Brain (organoid and tissue), 16 donors: ENCODE measurements at places on chromosomes 7 and 10.

GRCh38 chr10:4671451-4672145 lies 154.4 kb upstream of the AKR1E2 start:
- no peak for DNase-seq

DNA sequence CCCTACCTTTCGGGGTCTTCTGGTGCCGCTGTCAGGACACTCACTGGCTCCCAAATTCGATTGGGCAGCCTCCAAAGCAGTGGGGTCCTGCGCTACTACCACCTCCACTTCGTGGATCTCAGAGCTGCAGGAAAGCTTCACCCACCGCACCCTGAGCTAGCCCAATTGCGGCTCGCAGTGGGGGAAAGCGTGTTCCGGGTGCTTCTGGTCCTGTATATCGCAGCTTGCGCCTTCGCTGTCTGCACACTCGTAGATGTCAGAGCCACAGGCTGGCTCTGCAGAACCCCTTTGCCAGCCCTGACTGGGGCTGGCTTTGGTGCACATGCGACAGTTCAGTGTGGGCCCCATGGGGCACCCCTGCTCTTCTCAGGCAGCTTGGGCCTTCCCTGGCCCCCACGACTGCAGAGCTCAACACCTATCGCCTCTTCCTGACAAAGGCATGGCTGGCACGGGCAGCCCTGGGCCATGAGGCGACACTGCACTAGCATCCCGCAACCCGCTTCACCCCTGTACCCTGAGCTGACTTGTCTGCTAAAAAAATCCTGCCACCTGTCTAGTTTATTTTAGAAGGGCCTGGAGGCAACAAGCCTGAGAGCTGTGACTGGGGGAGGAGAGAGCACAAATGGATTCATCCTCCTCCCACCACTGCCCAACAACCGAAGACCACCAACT lies 78.7 kb upstream of the ABI1 start:
- no peak for DNase-seq

DNA sequence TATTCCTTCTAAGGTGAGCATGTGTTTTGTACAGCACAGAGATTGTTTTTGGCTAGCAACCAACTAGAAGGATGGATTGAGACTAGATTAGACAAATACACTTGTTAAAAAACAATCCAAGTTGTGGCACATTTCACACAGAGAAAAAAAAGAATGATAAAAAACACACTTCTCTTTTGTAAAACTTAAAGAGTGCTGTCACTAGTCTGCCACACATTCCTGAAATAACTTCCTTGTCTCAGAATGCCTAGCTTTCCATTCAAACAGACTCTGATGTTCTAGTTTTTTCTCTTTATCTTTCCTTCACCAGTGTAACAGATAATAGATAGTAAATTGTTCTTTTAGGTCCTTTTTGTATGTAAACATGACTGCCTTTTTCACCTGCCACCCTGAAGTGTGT lies 11.4 kb downstream of the DLD start:
- DNase-seq: no peak

GRCh38 chr7:92924800-92925199 lies 88.4 kb upstream of the CDK6 start:
- no peak for DNase-seq

DNA sequence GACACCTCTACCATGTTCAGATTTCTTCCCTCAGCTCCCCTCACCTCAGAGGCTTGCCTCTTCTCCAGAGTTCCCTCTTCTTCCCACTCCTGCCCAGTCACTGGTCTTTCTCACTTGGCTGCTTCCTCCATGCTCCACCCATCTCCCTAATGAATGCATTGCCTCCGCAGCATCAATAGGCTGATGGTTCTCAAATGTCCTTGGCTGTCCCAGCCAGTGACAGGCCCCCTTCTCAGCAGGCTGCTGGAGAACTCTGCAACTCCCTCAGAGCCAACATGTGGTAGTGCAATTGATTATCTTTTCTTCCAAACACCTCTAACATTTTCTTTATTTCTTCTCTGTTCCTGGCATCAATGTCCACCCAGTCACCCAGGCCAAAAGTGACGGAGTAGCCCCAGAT lies 218.2 kb downstream of the RELN start:
- no peak for DNase-seq

GRCh38 chr10:94193466-94193924 lies 169.2 kb downstream of the NOC3L start:
- no peak for DNase-seq

DNA sequence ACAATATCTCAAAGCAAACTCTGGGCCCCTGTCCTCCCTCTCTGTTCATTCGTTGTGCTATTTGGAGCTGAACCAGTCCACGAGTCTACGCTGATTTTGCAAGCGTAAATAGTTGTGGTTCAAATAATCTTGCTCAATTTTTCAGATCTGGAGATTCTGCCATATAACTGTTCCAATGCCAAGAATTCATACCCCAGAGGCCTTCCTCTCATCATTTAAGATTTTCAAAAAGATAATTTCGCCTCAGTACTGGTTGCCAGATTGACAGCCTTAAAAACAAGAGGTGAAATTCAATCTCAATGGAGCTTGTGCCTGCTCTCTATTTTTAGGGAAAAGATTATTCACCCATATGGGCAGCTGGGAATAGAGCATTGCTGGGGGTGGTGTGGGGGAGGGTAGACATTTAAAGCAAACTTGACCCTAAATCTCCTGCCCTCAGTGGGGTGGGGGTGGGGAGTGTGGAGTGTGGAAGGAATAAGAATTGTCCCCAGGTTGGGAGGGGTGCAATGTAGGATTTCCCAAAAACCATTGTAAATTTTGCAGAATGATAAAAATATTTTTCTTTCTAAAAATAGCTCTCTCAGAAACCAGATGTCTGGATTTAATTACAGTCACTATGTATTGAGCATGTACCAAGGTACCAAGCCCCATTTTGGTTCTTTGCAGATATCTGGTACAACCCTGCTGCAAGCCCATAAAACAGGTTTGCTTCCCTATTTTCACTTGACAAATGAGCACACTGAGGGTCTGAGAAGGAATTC lies 104.7 kb upstream of the EEPD1 start:
- peak; percentile 43 for DNase-seq

DNA sequence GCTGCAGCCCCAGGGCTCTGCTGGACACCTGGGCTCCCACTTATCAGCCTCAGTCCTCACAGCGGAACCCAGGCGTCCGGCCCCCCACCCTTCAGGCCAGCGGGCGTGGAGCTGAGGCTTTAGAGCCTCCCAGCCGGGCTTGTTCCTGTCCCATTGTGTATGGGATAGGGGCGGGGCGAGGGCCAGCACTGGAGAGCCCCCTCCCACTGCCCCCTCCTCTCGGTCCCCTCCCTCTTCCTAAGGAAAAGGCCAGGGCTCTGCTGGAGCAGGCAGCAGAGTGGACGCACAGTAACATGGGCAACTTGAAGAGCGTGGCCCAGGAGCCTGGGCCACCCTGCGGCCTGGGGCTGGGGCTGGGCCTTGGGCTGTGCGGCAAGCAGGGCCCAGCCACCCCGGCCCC lies 2.7 kb downstream of the NOS3 start:
- no peak for DNase-seq

DNA sequence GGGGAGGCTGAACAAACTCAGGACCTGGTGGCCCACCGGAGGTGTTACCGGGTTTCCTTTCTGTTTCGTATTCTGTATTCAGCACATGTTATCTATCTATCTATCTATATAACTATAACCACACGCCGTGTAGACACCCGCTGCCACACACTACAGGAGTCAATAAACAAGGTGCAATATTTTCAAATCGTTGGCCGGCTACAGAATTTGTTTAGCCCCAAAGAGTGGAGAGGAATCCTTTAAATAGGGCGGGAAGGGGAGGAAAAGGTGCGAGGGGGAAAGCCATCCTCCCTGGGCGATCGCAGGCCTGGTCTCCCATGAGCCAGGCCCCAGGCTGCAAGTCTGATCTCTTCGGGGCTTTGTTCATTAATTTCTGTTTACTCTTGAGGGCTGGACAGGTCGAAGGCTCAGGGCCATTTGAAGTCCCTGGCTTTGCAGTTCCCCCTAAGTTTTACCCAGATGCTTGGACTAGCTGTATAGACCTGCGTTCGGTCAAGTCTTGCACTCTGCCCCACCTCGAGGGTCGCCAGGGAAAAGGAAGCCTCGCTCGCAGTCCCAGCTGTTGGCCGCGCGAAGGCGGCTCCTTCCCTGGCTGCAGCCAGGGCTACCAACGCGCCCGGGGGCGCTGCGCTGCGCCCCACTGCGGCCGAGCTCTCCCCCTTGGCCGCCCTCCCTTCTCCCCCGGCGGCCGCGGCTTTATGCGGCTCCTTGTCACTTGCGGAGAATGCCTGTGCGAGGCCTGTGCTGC lies 3.8 kb downstream of the NKX2-3 start:
- peak; percentile 81 for DNase-seq

GRCh38 chr10:114868870-114869519 lies 47.4 kb downstream of the FHIP2A start:
- peak; percentile 24 for DNase-seq

DNA sequence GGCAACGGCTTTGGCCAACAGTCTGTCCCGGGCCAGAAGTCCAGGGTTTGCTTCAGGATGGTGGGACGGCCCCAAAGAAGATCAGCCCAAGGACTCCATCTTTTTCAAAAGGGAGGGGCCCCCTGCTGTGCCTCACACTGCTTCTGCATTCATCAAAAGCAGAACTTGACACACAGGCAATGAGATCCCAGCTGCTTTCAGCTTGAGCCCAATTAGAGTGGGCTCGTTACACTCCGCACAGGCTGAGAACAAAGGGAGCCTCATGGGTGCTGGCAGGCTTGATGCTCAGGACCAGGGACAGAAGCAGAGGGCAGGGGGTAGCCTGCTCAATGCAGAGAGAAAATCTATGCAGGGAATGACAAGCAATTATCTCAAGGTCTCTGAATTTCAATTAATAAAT lies 45.5 kb downstream of the VOPP1 start:
- peak; percentile 89 for DNase-seq

DNA sequence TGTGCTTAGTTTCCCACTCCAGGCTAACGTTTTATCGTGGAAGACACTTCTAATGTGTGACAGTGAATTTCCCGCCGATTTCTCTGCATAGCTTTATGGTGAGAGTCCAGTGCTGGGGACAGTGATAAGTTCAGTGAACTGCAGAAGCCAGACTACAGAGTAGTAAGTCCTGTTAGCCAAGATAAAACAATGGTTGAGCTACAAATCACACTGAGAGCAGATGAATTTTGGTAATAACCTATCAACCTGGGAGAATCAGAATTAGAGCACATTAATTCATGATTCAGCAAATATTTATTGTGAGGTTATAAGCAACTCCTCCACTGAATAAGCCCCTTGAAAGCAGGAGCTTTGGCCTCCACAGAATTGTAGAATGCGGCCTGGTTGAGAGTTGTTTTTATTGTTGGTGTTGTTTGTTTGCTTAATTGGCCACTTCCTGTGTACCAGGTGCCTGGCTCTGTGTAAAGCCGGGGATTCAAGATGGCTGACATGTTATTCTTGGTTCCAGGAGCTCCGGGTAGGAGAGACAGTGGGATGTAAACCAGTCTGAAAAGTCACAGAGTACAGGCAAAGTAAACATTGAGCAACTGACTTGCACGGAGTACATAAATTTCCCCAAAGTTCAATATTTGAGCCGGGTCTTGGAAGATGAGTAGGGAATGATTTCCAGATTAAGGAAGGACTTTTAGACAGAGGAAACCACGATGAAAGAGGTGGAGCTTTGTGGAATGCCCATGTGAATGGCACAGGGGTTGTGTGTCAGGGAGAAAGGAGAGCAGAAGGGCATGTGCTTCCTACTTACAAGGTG lies 112.7 kb downstream of the SNX10 start:
- no peak for DNase-seq

GRCh38 chr7:31860925-31861324 lies 173.9 kb downstream of the PPP1R17 start:
- no peak for DNase-seq

DNA sequence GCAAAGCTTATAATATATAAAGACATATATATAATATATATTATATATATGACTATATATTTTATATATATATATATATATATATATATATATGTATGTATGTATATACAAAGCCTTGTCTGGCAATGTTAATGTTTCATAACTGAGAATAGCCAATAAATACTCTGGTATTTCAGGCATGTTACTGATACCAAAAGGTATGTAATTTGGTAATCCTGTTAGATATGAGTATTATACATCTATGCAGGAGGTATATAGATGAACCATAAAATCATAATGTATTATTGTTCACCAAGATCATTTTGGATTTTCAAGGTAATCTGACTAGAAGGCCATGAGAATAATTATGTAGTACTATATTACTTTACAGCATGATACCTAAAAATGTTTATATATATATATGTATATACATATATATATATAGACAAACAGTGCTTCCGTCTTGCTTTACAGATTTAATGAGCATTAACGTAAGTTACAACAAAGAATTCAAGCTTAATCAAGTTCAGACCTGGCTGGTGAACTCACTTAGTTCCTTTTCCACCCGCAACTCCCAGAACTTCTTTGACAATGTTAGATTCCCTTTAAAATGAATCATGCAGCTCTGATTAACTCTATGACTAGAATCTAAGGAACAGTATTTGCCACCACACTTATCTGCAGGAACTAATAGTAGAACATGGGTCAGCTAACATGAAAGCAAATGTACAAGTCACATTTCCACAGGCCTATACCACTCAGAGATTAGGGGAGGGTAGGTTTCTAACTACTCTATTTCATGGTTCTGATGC lies 82.7 kb downstream of the SLC25A13 start:
- DNase-seq: no peak

DNA sequence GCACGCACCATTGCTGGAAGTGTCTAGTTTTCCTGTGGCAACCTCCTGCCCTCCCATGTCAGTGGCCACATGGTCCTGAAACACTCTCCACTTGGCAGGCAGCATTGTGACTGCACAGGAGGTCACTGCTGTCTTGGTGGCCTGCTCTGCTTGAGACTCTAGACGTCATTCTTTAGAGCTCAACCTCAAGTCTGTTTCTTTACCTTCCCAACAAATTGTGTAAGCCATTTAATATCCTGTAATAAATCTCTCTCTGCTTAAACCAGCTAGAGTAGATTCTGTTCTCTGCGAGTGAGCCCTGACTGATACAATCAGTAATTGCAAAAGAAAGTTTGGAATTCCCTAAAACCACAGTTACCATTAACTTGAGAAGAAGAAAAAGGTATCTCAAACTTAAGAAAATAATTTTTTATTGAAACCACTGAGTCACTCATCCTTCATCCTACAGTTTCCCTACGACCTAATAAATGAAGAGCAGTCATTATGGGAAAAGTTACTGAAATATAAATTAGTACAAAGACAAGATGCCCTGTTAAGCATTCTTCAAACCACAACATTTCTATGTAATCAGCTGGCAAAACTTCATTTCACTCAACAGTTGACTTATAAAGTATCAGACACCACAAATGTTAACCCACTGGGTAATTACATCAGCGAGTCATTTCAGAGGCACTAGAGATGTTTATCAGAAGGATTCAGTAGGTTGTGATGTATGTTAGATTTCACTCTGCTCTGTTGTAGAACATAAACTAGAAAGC lies 18.0 kb downstream of the SLC25A13 start:
- no peak for DNase-seq

DNA sequence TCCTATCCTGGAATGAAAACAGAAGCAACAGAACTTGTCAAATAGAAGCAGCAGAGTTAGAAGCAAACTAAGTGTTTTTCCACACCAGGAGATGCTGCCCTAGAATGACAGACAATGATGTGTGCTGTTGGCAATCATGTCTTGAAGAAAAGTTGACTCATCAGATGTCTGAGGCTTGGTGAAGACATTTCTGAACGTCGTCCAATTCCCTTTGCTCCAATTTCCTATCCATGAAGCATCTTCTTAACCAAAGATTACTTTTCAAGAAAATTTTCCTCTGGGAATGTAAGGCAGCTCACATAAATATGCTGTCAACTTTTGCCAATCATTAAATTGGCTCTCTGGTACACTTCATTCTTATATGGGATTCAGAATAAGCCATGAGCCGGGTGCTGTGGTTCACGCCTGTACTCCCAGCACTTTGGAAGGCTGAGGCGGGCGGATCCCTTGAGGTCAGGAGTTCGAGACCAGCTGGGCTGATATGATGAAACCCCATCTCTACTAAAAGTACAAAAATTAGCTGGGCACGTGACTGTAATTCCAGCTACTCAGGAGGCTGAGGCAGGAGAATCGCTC lies 34.6 kb downstream of the MALSU1 start:
- peak; percentile 65 for DNase-seq
